ENCODE measurements at places on chromosomes 6 and 20. TPM values are rescaled to one million over a fixed set of nuclear protein-coding genes. Genes with fewer than 3 reads are reported as not detected.

DNA sequence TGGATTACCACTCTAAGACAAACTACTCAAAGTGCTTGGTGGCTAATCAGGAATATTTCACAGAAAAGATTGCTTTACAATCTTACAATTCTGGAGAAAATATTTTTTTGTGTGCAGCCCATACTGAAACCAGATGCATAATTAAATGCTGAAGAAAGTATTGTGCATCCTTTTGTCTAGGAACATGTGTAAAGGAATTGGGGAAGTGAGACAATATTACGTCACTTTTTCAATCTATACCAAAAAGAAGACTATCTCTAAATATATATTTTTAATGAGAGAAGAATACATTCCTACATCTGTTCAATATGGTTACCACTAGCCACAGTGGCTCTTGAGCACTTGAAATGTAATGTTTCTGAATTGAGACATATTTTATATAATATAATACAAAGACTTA, 992.5 kb upstream of the ADGRB3 start:
- no peak for DNase-seq

GRCh38 chr6:113629256-113629655, 227.9 kb upstream of the MARCKS start:
- no peak for DNase-seq

DNA sequence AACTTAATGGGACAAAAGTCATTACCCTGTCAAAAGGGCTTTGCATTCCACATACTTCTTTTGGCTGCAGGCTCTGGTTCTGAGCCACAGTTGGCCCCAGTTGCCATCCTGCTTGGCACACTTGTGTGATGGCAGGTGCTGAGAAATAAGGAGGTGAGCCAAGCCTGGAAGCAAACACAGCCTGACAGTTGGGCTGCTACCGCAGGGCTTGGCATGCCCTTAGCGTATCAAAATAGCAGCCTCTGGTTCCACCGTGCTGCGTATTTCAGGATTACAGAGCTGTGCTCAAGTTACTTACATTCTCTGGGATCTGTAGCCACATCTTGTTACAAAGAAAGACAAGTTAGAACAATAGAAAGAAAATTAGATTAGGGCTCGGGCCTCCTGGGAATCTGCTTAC, 11.1 kb downstream of the MTHFD1L start:
- no peak for DNase-seq

DNA sequence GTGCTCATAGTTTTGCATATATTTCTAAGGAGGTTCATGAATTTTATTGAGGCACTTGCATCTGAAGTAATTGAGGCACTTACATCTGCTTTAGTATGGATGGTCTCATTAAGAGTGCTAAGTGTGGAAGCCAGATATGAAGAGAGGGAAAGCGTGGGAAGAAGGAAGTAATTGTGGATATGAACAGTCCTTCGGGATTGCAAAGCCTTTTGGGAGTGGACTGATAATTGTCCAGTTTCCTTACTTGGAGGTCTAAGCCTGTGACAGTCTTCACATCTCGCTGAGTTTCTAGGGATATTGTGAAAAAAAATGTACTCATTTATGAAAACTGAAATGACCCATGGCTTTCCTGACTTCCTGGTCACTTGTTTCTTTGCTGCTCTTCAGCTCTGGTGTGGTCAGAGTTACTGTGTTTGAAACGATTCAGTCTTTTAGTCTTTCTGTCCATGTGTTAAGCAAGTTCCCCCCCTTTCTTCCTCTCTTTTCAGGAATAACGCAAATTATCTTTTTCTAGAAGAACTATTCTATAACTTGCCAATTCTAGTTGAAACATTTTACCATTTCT, 137.3 kb downstream of the ZFAND3 start:
- DNase-seq: no peak

The GJA1 gene
- polyA plus RNA-seq: 65.7 TPM

- no peak for DNase-seq
Observed at GRCh38 chr6:163461696-163462095, 47.2 kb downstream of the QKI start.

DNA sequence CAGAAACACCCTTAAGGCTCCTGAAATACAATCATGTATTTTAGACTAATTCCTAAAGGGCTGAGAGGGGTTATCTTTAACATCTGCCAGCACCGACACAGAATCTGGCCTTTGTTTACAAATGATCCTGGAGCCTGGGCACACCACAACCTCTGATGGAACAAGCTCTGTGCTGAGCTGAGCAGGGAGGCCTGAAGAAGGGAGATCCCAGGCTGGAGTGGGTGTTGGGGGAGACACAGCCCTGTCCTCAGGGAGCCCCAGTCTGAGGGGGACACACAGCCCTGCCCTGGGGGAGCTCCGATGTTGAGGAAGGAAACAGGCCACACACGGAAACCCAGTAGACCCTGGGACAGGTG, 130.5 kb downstream of the VEGFA start:
- no peak for DNase-seq

GRCh38 chr20:59118855-59119254, 44.8 kb upstream of the ZNF831 start:
- no peak for DNase-seq

The KHDC1 gene
- 8.0 TPM for polyA plus RNA-seq

GRCh38 chr6:168485818-168486217, 44.8 kb downstream of the SMOC2 start:
- no peak for DNase-seq

DNA sequence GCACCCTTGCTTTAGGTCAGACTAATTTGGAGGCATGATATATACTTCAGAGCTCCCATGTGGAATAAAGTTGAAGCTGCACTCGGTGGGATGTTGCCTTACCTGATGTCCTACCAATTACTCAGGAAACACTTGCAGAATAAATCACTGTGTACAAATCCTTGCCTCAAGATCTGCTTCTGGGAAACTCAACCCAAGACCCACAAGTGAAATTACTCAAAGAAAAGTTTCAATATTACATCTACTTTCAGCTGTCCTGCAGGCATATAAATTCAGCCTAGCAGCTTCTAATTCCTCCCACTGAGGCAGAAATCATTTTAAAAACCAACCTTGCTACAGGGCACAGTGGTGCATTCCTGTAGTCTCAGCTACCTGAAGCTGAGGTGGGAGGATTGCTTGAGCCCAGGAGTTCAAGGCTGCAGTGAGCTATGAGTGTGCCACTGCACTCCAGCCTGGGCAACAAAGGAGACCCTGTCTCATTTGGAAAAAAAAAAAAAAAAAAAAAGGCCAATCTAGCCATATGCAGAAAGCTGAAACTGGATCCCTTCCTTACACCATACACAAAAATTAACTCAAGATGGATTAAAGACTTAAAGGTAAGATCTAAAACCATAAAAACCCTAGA, 20.7 kb upstream of the DCDC2 start:
- DNase-seq: no peak

DNA sequence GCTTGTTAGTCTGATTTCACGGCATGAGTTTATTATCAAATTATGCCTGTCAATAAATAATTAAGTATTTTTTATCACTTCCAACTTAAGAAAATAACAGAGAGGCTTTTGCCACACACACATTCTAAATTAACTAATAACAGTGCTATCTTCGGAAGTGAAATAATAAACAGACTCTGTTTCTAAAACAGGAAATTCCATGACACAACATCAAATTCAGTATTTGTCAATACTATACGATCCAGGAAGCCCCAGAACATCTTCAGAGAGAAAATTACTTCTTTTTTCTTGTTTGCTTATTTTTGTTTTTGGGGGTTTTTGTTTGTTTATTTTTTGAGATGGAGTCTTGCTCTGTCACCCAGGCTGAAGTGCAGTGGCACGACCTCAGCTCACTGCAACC, 150.7 kb upstream of the PRDM1 start:
- no peak for DNase-seq

The FAM217A gene
- polyA plus RNA-seq: 1.3 TPM

DNA sequence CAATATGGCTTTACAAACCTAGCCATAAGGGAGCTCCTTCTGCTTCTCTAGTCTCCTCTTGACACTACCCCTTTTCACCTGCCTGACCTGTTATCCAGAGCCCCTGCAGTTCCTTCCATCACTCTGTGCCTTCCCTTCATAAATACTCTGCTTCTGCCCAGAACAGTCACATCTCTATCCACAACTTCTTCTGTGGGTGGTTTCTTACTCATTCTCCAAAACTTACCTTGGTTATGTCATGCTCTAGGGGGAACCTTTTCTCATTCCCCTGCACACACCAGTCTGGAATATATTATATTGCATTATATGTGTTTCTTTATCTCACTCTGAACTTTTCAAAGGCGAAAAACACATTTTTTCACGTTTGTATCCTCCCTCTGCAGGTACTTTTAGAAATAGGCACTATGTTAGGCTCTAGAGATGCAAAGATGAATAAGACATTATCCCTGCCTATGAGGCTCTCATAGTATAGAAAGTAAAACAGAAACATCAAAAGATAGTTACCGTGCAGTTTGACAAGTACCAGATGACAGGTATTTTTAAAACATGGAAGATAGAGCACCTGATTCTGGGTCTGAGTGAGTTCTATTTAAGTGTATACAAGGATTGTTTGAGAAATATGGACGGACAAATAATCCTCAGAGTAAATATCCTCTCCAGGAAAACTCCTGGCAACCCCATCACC, 51.5 kb downstream of the AIG1 start:
- DNase-seq: no peak

DNA sequence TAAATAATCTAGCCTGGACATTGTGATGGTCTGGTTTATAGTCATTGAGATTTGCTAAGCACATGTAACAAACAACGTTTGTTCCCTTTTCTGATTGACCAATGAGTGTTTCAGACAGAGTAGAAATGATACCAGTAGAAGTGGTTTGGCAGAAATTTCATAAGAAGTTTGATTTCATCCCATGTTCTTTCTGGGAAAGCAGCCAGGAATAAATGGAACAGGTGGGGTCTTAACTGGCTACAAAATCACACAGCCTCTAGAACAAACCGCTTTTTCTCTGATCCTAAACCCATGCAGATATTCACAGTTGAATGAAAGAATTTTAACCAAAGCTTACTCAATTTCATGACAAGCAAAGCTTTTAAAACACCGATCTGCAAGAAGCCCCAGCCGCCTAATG, 227.5 kb downstream of the UST start:
- no peak for DNase-seq

GRCh38 chr20:10631126-10631525, 42.7 kb downstream of the JAG1 start:
- DNase-seq: no peak

- DNase-seq: no peak
Observed at GRCh38 chr6:97939440-97940168, 656.6 kb upstream of the MMS22L start.

DNA sequence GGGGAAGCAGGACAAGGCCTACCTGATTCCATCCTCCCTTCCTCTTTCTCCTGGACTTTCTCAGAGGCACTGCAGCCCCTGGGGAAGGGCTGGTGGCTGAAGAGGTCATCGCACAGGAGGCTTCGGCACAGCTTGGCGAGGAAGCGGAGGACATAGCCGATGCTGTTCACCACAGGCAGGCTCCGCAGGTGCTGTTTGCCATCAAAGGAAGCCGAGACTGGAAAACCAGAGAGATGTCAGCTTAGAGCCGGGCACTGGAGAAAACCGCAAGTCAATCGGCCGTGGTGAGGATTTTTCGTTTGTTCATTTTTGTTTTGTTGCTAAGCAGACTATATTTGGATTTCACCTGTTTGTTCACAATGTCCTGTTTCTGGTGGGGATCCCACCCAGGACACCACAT, 79.2 kb downstream of the SCML4 start:
- no peak for DNase-seq

- no peak for DNase-seq
Observed at GRCh38 chr6:22755605-22756004, 186.2 kb downstream of the HDGFL1 start.

DNA sequence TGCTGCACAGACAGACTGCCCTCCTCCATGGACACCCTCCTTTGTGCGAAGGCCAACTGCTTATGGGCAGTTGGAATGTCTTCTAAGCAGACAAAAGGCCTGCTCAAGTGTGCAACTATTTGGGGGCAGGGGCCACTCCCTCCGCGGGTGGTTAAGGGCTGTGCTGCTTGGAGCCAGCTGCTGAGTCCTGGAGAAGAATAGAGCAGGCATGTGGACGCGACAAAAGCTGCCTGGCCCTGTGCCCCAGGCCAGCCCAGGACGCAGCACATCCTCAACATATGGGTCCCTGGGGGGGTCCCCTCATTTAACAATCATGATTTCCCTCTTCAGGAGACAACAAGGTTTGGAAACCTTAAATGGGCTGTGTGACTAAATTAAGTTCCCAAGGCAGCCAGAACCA, 45.5 kb upstream of the ENTPD6 start:
- DNase-seq: no peak

The CDH26 gene
- 0.43 TPM for polyA plus RNA-seq

DNA sequence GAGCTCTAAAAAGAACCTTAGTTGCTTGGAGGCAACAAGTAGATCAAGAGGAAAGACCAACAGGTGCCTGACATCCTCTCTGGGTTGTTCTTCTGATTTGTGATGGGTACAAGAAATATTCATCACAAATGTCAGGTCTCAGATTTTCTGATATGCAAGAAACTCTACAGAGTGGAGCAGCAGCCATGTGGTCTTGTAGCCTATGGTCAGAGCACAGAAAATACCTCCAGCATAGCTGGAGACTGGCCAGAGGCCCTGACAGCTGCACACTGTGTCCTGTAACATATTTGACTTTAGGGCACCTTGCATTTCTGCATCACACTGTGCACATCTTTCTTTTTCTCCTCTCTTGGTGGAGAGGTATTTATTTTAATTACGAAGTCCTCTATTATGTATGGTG, 116.3 kb downstream of the GMPR start:
- no peak for DNase-seq

DNA sequence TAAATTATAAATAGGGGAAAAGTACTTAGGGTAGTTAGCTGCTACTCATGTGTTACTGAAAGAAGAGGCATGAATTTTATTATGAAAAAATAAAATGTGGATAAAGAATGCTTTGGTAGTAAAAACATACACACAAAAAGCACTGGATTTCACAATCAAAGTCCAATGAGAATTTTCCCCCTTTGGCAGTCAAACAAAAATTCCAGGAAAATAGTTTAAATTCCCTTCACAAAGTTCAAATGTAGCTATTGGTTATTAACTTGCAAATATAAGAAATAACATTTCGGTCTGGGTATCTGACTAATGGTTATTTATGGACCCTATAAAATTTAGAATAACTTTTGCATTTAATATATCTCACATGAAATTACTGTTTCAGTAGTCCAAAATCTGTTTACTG, 210.4 kb downstream of the FOXC1 start:
- no peak for DNase-seq

DNA sequence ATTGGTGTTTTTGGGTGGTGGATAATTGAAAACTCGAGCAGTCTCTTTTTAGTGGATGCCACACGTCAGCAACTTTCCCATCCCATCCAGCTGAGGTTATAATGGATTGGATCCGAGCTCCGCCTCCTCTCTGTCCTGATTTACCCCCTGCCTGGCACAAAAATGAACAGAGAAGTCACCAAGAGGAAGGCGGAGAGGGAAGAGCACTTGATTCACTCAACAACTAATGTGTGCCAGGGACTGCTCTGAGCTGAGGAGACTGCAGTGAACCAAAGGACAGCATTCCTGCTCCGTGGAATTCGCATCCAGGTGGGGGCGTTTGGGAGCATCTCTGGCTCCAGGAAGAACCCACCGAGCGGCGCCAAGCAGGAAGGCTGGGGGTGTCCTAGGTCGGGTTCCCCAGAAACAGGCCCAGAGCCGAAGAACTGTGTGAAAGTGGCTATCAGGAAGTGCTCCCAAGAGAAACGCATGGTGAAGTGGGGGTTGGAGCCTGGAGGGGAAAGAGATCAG, 95.8 kb upstream of the NAA20 start:
- no peak for DNase-seq

- DNase-seq: no peak
Observed at GRCh38 chr6:135066397-135066796, 11.8 kb upstream of the HBS1L start.
